Naive thymus-derived CD4-positive, alpha-beta T cell (primary cell): ENCODE measurements at places on chromosomes 4 and X. TPM values are rescaled to one million over a fixed set of nuclear protein-coding genes. Genes with fewer than 3 reads are reported as not detected.
A peak's percentile ranks its signal among the peaks of the same experiment; 100 is the strongest.

The C1QTNF7 gene
- not detected for total RNA-seq

The PPAT gene
- total RNA-seq: 10.0 TPM

The NRK gene
- not detected for total RNA-seq

The WDR19 gene
- total RNA-seq: 15.4 TPM

The ATP1B4 gene
- not detected in 2 replicates for total RNA-seq

The TLR3 gene
- total RNA-seq: 0.24 TPM

The PPBP gene
- total RNA-seq: not detected

The SPANXD gene
- not detected for total RNA-seq

The CD38 gene
- 182 and 189 TPM in 2 replicates for total RNA-seq

The HOPX gene
- 0.84 TPM for total RNA-seq

The DDIT4L gene
- total RNA-seq: not detected

GRCh38 chrX:130085551-130086446 is 24.5 kb downstream of the ELF4 start:
- no peaks in the 10 kb centered on the region for H3K36me3 ChIP-seq
- H3K4me3 ChIP-seq: peak overlapping the region; percentile 67

DNA sequence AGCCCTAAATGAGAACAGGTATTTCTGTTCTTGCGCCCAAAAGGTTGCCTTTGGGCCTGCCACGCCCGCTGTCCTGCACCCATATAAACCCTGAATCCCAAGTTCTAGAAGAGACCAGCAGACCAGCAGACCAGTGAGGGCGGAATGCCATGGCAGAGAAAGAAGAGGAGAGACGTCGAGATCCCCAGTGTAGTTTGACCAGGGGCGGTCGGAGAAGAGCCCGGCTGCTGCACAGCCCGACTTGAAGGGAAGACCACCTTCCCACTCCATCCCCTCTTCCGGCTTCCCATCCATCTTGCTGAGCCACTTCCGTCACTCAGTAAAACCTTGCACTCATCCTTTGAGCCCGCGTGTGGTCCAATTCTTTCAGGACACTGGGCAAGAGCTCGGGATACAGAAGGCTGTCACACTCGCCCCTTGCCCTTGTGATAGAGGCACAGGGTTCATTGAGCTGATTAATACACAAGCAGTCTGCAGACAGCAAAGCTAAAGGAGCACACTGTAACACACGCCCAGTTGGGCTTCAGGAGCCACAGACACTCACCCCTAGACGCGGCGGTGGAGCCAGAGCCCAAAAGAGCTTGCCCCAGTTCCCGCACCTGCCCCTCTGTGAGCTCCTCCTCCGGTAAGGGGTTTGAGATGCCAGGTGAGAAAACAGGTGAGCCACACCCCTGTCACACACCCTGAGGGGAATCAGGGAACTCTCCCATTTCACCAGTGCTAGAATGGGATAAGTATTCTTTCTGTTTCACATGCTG is 230.8 kb downstream of the PCDH10 start:
- no peak overlapping the region for H3K27ac ChIP-seq
- H3K4me3 ChIP-seq: no peak overlapping the region
- no peaks in the 10 kb centered on the region for H3K36me3 ChIP-seq
- H3K27me3 ChIP-seq: no peaks in the 10 kb centered on the region

GRCh38 chr4:79604152-79604551 is 196.1 kb upstream of the GK2 start:
- H3K36me3 ChIP-seq: no peaks in the 10 kb centered on the region
- H3K27ac ChIP-seq: no peak overlapping the region
- no peak overlapping the region for H3K4me3 ChIP-seq
- DNase-seq: no peak
- H3K4me1 ChIP-seq: no peaks in the 10 kb centered on the region
- no peaks in the 10 kb centered on the region for H3K27me3 ChIP-seq

- H3K4me3 ChIP-seq: no peak overlapping the region
- H3K27ac ChIP-seq: no peak overlapping the region
- H3K36me3 ChIP-seq: no peaks in the 10 kb centered on the region
- H3K4me1 ChIP-seq: no peaks in the 10 kb centered on the region
These were observed 83.8 kb upstream of the UCP1 start for GRCh38 chr4:140652601-140653000.

DNA sequence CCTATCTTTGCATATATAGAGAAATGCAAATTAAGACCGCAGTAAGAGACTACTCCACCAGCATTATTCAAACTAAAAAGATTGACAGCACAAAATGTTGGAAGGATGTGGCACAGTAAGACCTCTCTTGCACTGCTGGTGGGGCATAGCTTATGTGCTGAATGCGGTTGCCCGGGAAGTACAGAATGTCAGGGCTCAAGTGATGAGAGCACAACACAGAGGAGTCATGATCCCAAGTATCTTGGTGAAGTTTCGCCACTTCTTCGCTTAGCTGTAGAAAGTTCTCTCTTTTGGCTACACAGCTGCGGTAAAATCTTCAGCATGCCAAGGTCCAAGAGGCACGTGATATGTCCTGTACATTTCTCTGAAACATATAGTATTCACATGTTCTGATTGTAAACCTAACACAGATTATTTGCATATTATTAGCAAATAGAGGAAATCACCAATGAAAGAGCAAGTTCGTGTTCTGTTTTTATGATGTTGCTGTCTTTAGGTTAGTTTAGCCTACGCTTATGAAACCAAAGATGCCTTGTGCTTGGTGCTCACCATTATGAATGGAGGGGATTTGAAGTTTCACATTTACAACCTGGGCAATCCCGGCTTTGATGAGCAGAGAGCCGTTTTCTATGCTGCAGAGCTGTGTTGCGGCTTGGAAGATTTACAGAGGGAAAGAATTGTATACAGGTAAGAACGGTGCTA is 55.0 kb downstream of the HTT-AS start:
- H3K36me3 ChIP-seq: no peaks in the 10 kb centered on the region
- H3K27me3 ChIP-seq: no peaks in the 10 kb centered on the region
- no peak overlapping the region for H3K27ac ChIP-seq
- H3K4me3 ChIP-seq: no peak overlapping the region

- no peak for DNase-seq
- no peaks in the 10 kb centered on the region for H3K27me3 ChIP-seq
- H3K4me1 ChIP-seq: peaks cover 19% of the 10 kb centered on the region
- H3K36me3 ChIP-seq: peaks cover 15% of the 10 kb centered on the region
- no peak overlapping the region for H3K4me3 ChIP-seq
These were observed 7.6 kb downstream of the G6PD start for GRCh38 chrX:154539077-154539476.

DNA sequence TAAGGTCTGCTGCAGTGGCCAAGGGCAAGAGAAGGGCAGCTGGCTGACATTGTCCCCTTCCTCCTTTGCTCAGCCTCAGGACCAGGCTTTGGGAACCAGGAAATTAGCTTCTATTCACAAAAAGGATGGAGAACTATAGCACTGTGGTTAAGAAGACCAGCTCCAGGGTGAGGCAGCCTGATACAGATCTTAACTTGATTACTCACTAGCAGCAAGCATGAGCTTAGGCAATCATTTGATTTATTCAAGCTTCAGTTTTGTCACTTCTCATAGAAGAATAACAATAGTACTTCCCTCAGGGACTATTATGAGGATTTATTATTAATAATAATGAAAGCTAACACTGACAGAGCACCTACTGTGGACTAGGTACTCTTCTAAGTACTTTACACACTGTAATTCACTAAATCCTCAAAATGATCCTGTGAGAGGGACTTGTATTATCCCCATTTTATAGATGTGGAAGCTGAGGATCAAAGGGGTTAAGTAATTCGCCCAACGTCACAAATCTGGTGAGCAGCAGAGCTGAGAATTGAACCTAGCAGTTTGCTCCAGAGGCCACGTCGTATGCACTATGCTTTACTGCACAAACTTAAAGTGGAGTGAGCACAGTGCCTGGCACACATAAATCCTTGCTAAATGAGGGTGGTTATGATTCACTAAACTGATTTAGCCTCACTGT is 130.4 kb upstream of the PAK3 start:
- H3K27ac ChIP-seq: no peak overlapping the region
- no peaks in the 10 kb centered on the region for H3K4me1 ChIP-seq
- H3K36me3 ChIP-seq: no peaks in the 10 kb centered on the region
- DNase-seq: no peak
- no peaks in the 10 kb centered on the region for H3K27me3 ChIP-seq

DNA sequence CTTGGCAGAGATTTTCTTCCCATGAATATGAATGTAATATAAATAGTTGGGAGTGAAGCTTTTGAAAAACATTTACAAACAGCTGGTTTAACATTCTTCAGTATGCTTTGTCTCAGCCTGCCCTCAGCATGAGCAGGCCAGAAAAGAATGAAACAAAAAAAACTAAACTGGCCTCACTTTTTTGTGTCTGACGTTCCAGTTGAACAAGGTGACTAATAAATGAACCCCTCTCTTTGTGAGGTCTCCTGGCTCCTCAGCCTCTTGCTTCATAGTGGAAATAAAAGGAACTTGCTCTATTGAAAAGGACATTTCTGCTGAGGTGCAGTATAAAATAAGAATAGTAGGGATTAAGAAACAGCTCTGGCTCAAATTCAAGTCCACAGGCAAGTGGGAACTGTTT is 9.4 kb downstream of the CHST7 start:
- H3K4me3 ChIP-seq: no peak overlapping the region
- no peaks in the 10 kb centered on the region for H3K36me3 ChIP-seq
- no peaks in the 10 kb centered on the region for H3K27me3 ChIP-seq
- peaks cover 9% of the 10 kb centered on the region for H3K4me1 ChIP-seq
- no peak overlapping the region for H3K27ac ChIP-seq

DNA sequence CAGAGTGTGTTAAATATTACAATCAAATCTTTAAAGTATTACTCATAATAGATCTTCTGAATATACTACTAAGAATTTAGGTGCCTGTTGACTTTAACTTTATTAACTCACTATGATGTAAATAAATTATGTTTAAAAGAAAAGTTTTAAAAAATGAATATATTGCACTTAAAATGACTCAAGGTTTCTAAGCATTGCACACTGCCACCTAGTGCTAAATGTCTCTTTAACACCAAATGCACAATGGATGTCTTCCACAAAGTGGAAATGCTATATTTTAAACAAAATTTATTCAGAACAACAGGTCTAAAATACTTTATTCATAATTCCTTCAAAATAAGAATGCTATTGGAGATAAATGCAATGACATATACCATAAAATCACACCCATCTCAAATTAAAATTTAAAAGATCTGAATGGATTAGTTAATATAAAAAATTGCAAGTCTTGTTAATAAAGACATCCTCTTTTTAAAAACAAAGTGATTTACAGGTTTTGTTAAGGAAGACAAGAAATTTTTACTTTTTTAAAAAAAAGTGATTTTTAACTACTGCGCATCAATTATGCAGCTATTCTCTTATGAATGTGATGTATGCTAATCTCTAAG is 5.5 kb downstream of the INPP4B start:
- no peak overlapping the region for H3K27ac ChIP-seq
- no peaks in the 10 kb centered on the region for H3K27me3 ChIP-seq
- no peak for DNase-seq
- no peaks in the 10 kb centered on the region for H3K36me3 ChIP-seq

DNA sequence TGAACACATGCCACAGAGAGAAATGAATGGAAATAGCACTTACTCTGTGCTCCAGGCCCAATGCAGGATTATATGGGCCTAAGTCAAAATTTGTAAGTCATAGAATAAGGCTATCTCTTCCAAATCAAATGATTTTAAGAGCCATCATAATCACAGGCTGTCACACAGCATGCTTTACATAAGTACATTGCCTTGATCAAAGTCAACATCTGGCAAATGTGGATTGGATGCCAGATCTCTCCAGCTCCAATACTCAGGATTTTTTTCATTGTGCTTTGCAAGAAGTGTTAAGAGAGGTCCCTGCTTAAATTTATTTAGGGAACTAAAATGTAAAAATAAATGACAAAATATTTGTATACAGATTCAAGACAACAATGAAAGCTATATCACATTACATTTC is 299.9 kb downstream of the PRDM5 start:
- no peak for DNase-seq
- no peaks in the 10 kb centered on the region for H3K4me1 ChIP-seq
- H3K27ac ChIP-seq: no peak overlapping the region
- no peak overlapping the region for H3K4me3 ChIP-seq
- no peaks in the 10 kb centered on the region for H3K36me3 ChIP-seq

- H3K4me3 ChIP-seq: no peak overlapping the region
- H3K27me3 ChIP-seq: no peaks in the 10 kb centered on the region
- H3K27ac ChIP-seq: no peak overlapping the region
- H3K36me3 ChIP-seq: no peaks in the 10 kb centered on the region
- H3K4me1 ChIP-seq: peaks cover 13% of the 10 kb centered on the region
- no peak for DNase-seq
These were observed 48.2 kb downstream of the CLDN34 start for GRCh38 chrX:10015355-10015722.

GRCh38 chrX:46279214-46279924 is 265.9 kb downstream of the ZNF674 start:
- no peak for DNase-seq
- no peaks in the 10 kb centered on the region for H3K36me3 ChIP-seq
- H3K27ac ChIP-seq: no peak overlapping the region
- H3K27me3 ChIP-seq: no peaks in the 10 kb centered on the region
- H3K4me1 ChIP-seq: no peaks in the 10 kb centered on the region
- no peak overlapping the region for H3K4me3 ChIP-seq

- H3K27ac ChIP-seq: no peak overlapping the region
- no peak for DNase-seq
- no peak overlapping the region for H3K4me3 ChIP-seq
- no peaks in the 10 kb centered on the region for H3K4me1 ChIP-seq
- H3K36me3 ChIP-seq: no peaks in the 10 kb centered on the region
These were observed 72.9 kb downstream of the MED28 start for GRCh38 chr4:17687237-17687857.

DNA sequence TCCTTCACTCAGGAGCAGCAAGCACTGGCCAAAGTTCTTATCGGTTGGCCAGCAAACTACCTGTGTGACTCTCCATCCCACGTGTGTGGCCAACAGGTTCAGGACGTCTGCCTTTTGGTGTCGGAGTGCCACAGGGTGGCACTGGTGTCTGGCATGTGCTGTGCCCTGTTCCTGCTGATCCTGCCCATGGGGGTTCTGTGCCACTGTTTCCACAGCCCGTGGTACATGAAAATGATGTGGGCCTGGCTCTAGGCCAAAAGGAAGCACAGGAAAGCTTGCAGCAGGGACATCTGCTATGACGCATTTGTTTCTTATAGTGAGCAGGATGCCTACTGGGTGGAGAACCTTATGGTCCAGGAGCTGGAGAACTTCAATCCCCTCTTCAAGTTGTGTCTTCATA is 4.6 kb upstream of the TLR2 start:
- H3K27ac ChIP-seq: no peak overlapping the region
- DNase-seq: no peak
- H3K27me3 ChIP-seq: no peaks in the 10 kb centered on the region
- no peaks in the 10 kb centered on the region for H3K4me1 ChIP-seq
- no peak overlapping the region for H3K4me3 ChIP-seq

DNA sequence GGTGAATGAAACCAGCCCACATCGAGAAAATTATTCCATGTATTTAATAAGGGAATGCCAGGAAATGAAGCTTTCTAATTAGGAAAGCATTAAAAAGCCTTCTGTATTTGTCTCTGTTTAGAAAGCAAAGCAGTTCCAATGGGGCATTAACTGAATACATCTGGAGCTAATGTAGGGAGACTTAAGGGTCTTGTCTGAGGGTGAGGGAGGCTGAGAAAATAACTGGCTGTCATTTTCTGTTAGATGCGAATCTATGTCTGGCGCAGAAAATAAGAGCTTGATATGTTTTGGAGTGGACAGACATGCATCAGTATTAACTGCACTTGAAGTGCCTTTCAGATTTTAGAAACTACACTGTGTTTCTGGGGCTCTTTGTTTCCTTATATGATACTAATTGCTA is 111.3 kb downstream of the KLHL8 start:
- H3K4me3 ChIP-seq: no peak overlapping the region
- DNase-seq: no peak
- H3K27me3 ChIP-seq: no peaks in the 10 kb centered on the region
- H3K4me1 ChIP-seq: peaks cover 3% of the 10 kb centered on the region
